ENCODE measurements at places on chromosomes 6 and 20. TPM values are rescaled to one million over a fixed set of nuclear protein-coding genes. Genes with fewer than 3 reads are reported as not detected.

POU3F2 gene
- not detected for polyA plus RNA-seq

APOBEC2 gene
- 0.10 TPM for polyA plus RNA-seq

LPA gene
- 0.03 TPM for polyA plus RNA-seq

PPP1R3D gene
- polyA plus RNA-seq: 3.8 TPM

SYCP2 gene
- polyA plus RNA-seq: 1.0 TPM

OR2H2 gene
- not detected for polyA plus RNA-seq

SSTR4 gene
- polyA plus RNA-seq: not detected

PERP gene
- 25.8 TPM for polyA plus RNA-seq

GRCh38 chr6:139857143-139857542, 482.7 kb upstream of the CITED2 start:
- no peaks in the 10 kb centered on the region for H3K36me3 ChIP-seq
- H3K4me3 ChIP-seq: no peak overlapping the region
- no peak overlapping the region for H3K27ac ChIP-seq
- no peaks in the 10 kb centered on the region for H3K27me3 ChIP-seq
- H3K4me1 ChIP-seq: no peaks in the 10 kb centered on the region

DNA sequence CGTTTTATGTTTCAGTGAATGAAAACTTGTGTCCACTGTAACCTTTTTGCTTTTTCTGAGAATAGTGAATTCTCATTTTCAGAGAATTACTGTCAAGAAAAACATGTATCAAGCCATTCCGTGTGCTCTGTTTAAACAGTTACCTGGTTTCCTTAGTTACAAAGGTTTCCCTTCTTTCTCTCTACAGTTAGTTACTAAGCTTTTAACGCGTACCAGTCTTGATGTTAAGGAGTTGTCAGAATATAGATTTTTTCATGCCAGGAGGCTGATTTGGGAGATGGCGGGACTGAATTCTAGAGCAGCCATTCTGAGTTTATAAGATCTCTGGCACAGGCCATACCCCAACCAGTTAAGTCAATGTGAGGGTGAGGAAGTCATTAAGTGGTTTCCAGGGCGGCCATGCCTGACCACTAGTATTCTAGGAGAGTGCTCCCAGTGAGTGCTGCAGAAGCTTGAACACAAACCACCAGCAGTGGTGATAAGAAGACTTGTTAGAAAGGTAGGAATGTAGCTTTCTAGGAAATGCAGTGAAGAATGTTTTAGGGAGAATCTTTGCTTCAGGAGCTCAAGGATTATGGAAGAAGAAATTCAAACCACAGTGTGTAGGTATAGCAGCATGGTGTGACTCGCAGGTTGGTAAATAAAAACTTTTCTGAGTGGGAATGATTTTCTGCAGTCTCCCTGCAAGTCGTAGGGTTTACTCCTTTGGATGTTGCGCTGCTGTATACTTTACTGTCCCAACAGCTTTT, 112.9 kb downstream of the JARID2 start:
- H3K4me1 ChIP-seq: peaks cover 3% of the 10 kb centered on the region
- H3K4me3 ChIP-seq: no peak overlapping the region
- H3K36me3 ChIP-seq: no peaks in the 10 kb centered on the region
- H3K27me3 ChIP-seq: no peaks in the 10 kb centered on the region
- no peak overlapping the region for H3K27ac ChIP-seq

GRCh38 chr20:59829786-59830664, 103.4 kb downstream of the SYCP2 start:
- H3K27me3 ChIP-seq: no peaks in the 10 kb centered on the region
- no peak overlapping the region for H3K4me3 ChIP-seq
- H3K27ac ChIP-seq: peak overlapping the region; percentile 52
- no peaks in the 10 kb centered on the region for H3K4me1 ChIP-seq
- no peaks in the 10 kb centered on the region for H3K36me3 ChIP-seq

DNA sequence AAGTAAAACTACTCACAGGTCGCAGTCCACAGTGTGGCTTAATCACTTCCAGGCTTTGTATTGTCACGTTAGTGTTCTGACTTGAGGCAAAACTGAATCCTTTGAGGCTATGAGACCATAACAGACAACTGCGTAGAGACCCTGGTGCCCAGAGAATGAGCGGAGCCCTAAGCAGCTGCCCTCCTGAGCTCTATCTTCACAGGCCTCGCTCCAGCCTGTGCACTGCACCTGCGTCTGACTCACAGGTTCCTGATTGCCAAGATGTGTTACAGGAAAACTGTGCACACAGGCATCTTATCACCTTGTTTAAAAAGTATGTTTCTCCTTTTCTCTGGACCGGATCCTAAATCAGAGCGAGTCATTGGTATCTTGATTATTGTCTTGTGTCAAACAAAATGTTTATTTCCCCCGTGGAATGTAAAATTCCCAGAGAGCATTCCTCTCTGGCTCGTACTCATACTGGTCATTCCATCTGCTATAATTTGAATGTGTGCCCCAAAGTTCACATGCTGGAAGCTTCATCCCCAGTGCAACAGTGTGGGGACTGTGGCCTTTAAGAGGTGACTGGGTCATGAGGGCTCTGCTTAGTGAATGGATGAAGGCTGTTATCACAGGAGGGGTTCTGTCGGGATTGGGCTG, 25.7 kb downstream of the PRR18 start:
- no peak overlapping the region for H3K27ac ChIP-seq
- no peak overlapping the region for H3K4me3 ChIP-seq
- no peaks in the 10 kb centered on the region for H3K4me1 ChIP-seq
- no peaks in the 10 kb centered on the region for H3K27me3 ChIP-seq

GRCh38 chr6:47788498-47788884, 6.7 kb downstream of the OPN5 start:
- no peaks in the 10 kb centered on the region for H3K4me1 ChIP-seq
- DNase-seq: no peak
- H3K27me3 ChIP-seq: no peaks in the 10 kb centered on the region
- no peaks in the 10 kb centered on the region for H3K36me3 ChIP-seq
- H3K27ac ChIP-seq: no peak overlapping the region

DNA sequence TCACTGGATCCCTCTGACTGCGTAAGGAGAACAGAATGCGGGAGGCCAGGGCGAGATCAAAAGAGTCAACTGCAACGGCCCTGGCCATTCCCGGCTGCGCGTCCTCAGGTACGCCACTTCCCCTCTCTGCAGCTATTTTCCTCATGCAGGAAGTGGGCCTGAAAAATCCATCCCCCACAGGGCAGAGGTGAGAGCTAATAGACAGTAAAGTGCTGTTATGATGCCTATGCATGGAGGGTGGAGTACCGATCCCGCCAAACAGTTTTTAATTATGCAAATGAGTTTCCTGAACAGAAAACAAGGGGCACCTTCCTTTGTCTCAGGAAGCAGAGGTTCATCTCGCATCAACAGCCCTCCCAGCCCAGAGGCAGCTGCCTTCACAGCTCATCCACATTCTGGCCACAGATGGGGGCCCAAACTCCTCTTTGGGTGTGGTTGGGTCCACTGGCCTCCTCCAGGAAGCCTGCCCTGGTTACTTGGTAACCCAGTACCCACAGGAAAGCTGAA, 9.3 kb downstream of the PREX1 start:
- no peaks in the 10 kb centered on the region for H3K36me3 ChIP-seq
- peaks cover 20% of the 10 kb centered on the region for H3K27me3 ChIP-seq
- H3K4me1 ChIP-seq: peaks cover 3% of the 10 kb centered on the region

- H3K27ac ChIP-seq: no peak overlapping the region
- DNase-seq: no peak
- H3K27me3 ChIP-seq: no peaks in the 10 kb centered on the region
Measured at GRCh38 chr6:123829302-123829953, 25.8 kb downstream of the NKAIN2 start.

GRCh38 chr20:53899351-53900167, 170.8 kb downstream of the BCAS1 start:
- H3K36me3 ChIP-seq: no peaks in the 10 kb centered on the region
- no peaks in the 10 kb centered on the region for H3K27me3 ChIP-seq
- no peak overlapping the region for H3K4me3 ChIP-seq
- H3K27ac ChIP-seq: no peak overlapping the region
- H3K4me1 ChIP-seq: no peaks in the 10 kb centered on the region

DNA sequence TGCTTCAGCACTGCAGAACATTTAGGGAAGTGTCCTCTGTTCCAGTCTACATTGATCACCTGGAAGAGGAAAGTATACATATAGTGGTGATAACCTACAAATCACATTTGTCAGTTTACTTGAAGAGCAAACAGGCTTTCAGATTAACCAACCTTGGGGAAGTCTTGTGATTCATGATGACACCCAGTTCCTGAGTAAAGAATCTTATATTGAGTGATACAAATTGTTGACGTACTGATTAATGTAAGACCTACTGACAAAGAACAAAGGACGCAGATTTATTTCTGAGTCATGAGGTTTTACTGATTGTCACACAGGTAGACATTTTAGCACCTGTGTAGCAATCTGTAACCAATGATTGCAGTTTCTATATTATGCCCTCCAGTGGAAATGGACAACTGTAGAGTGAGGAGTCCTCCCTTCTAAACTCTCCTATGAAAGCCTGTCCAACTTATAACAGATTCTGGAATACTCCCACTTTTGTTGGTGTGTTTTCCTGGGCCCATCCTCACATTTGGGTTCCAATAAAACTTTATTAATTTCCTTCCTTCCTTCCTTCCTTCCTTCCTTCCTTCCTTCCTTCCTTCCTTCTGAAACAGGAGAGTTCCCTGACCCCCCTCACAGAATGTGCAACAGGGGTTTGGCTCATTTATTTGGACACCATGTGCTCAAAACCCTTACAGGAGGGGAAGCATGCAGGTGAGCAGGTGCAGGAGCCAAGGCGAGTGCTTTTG, 113.5 kb downstream of the SLC35B3 start:
- no peaks in the 10 kb centered on the region for H3K36me3 ChIP-seq
- H3K4me3 ChIP-seq: no peak overlapping the region
- H3K27me3 ChIP-seq: no peaks in the 10 kb centered on the region
